Stimulated activated naive CD4-positive, alpha-beta T cell treated with Interleukin-2 at 50 U/mL for 16 hours (primary cell): ENCODE measurements at places on chromosomes 13 and 19.

- DNase-seq: no peak
These were observed 8.7 kb downstream of the SYNGR4 start for GRCh38 chr19:48372904-48373303.

GRCh38 chr19:7007859-7008258 lies 13.4 kb downstream of the MBD3L2B start:
- DNase-seq: no peak

DNA sequence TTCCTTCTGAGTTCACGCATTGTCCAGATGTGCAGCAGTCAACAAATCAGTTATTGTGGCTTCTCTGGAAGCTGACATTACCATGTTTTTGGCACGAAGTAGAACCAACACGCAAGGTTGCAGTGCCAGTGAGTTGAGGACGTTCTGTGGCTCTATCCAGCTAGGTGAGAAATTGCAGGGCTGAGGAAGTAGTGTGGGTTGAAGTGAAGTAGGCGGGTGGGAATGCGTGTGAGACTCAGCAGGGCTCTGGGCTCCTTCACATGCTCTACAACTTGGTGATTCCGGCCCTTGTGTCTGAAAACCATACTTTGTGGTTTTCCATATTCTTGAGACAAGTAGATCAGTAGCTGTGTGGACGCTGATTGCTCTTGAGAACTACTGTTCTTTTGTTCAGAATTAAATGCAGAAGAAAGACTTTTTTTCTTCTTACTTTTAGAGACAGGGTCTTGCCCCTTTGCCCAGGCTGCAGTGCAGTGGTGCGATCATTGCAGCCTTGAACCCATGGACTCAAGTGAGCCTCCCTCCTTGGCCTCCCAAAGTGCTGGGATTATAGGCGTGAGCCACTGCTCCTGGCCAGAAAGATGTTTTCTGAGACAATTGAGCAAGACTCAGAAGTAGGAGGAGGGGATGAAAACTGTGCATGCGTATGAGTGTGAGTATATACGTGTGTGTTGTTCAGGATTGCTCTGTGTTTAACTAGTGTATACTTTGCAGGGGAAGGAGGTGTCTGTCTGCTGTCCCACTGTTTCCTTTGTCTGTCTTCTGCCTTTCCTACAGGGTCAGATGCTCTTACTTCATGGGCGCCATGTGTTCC lies 46.2 kb downstream of the GATAD2A start:
- DNase-seq: peak; percentile 36

DNA sequence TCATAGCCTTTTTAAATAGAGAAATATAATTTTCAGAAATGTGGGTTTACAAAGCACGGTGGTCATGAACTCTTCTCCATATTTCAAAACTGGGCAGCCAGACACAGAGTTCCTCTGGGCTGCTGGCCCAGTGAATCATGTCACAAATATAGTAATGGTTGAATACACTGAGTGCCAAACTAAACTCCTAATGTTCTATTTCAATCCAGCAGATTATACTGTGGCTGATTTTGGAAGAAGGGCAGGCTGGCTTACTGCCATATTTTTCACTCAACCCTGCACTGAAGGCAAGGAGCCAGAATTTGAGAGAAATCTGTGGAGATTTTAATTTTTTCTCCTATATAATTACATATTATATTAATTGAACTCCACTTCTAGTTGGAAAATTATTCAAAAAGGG lies 17.0 kb upstream of the PRR20A start:
- no peak for DNase-seq

GRCh38 chr19:40054632-40055031 lies 1.4 kb downstream of the ZNF780B start:
- DNase-seq: no peak

DNA sequence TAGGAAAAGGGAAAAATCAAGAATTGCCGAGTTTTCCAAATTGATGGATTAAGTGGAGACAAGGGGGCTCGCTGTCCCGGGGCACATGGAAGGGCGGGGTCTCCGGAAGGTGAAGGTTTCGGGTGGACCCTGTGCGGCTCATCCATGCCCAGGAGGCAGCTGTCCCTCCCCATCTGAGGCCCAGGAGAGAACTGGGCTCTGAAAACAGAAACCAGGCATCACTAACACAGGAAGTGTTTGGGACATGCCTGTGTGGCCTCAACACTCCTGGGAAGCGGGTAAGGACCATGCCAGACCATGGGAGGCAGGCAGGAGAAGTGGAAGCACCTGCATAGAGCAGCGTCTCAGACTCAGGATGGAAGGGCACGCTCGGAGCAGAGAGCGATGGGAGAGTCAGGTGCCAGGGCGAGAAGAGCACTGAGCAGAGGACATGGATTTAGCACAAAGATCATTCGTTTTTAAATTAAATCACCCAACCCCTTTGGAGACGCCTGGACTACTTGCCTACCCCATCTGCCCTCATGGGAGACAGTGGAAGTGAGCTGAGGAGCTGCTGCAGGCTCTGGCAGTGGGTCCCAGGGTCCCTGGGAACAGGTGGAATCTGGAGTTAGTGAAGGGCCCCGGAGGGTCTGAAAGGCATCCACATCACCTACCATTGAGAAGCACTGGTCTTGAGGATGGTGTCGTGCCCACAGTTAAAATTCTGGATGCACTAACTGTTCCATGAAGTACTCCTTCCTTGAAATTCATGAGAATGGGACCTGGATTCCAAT lies 183.2 kb upstream of the SOX1 start:
- DNase-seq: no peak

DNA sequence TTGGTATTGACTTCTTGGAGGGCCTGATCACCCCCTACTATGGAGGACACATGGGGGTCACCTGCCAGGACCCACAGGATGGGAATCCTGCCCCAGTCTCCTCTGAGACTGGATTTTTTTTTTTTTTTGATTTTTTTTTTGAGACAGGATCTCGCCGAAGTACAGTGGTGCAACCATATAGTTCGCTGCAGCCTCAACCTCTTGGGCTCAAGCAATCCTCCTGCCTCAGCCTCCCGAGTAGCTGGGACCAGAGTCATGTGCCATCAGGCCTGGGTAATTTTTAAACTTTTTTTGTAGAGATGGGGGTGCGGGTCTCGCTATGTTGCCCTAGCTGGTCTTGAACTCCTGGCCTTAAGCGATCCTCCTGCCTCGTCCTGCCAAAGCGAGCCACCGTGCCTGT lies 14.2 kb upstream of the ADGRE5 start:
- DNase-seq: no peak

GRCh38 chr19:48962849-48963165 lies 2.3 kb upstream of the FTL start:
- DNase-seq: no peak

DNA sequence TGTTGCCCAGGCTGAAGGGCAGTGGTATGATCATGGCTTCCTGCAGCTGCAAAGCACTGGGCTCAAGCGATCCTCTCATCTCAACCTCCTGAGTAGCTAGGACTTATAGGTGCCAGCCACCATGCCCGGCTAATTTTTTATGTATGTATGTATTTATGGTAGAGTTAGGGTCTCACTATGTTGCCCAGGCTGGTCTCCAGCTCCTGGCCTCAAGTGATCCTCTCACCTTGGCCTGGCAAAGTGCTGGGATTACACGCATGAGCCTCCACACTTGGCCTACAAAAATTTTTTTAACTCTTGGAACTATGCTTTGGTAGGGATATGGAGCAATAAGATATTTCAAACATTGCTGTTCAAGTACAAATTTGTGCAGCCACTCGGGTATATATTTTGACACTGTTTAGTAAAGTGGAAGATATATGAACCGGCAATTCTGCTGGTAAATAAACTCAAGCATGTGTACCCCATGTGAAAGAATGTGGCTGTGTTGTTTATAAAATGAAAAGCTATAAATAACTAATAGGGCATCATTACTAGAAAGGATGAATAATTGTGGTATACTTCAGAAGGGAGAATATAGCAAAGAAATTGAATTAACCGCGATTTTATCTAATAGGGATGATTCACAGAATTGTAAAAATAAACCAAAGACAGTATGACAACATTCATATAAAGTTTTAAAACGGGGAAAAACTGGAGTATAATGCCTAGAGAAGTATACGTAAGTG lies 1.1 kb downstream of the ZNF566 start:
- no peak for DNase-seq

- no peak for DNase-seq
These were observed 37.8 kb upstream of the TFDP1 start for GRCh38 chr13:113546571-113547237.

GRCh38 chr13:106425661-106426060 lies 109.8 kb downstream of the EFNB2 start:
- DNase-seq: no peak

GRCh38 chr19:42151782-42152684 lies 19.8 kb upstream of the POU2F2 start:
- no peak for DNase-seq

GRCh38 chr13:51236491-51236792 lies 14.2 kb downstream of the FAM124A start:
- no peak for DNase-seq

DNA sequence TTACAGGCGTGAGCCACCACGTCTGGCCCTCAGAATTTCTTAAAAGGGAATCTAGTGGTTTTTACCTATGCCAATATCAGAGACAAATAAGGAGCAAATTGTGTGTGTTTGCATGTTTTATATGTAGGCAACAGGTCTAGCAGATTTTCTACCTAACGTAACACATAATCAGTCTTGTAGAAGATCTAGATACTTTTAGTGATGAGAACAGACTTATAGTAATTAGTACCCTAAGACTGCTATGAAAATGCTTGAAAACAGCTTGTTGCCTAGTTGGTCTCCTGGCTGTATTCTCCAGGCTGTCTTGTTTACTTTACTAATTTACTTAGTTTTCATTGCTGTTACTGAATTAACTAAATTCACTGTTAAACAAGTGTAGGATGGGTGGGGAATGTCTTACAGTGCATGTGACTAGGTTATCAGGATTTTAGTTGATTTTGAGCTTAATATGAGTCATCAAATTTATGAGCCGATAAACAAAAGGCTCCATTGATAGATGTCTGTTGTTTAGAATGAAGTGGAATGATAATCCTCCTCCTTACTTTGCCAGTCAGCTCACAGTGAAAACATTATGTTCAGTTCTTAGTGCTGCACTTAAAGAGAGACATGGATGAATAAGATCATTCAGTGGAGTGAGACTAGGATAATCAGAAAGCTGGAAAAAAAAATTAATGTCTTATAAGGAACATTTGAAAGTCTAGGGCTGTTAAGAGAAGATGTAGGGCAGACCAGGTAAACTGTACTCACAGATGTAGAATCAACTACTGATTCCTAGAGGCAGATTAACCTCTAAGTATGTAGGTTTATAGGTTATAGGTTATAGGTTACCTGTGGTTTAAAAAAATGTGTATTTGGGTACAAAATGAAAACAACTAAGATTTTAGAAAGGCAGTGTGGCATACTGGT lies 22.4 kb downstream of the GTF2F2 start:
- no peak for DNase-seq

DNA sequence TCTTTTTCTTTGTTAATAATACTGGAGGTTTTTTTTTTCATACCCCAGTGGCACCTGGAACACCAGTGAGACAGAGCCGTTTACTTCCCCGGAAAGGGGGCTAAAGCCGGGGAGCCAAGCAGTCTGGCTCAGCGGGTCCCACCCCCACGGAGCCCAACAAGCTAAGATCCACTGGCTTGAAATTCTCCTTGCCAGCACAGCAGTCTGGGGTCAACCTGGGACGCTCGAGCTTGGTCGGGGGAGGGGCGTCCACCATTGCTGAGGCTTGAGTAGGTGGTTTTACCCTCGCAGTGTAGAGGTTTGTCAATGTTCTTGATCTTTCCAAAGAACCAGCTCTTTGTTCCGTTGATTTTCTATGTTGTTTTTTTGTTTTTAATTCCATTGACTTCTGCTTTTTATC lies 94.6 kb upstream of the DIAPH3 start:
- DNase-seq: no peak

GRCh38 chr13:60329221-60329923 lies 67.6 kb upstream of the TDRD3 start:
- DNase-seq: no peak

DNA sequence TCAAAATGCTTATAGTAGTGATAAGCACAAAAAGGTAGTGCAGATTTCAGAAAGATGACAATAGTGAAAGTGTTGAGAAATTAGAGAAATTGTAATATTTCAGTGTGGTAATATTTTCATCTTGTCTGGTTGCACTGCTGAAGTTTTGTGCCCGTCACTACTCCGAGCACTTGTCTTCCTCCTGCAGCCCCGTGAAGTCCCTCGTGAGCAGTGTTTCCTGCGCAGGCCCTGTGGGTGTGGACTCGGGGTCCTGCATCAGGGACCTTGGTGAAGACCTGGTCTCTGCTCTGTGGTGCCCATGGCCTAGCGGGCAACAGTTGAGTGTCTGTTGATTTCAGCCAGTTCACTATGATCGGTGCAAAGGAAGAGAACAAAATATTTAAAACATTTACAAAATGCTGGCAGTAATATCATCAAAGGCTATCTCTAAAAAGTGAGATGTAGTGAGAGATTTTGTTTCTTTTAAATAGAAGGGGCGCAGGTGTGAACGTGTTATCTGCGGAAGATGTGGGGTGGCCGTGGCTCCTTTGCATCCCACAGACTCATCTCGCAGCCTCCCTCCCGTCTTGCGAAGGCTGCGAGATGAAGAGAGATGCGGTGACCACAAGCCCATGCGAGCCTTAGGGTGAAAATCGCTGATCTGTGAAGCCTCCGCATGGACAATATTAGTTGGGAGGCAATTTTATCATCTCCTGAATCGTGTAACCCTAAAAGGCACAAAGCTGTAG lies 27.7 kb upstream of the DCUN1D2 start:
- no peak for DNase-seq

GRCh38 chr19:49793561-49793840 lies 19.6 kb downstream of the FUZ start:
- no peak for DNase-seq

GRCh38 chr13:92355213-92355612 lies 871.4 kb upstream of the GPC6 start:
- DNase-seq: no peak

GRCh38 chr19:22935151-22935550 lies 67.8 kb downstream of the ZNF728 start:
- no peak for DNase-seq

DNA sequence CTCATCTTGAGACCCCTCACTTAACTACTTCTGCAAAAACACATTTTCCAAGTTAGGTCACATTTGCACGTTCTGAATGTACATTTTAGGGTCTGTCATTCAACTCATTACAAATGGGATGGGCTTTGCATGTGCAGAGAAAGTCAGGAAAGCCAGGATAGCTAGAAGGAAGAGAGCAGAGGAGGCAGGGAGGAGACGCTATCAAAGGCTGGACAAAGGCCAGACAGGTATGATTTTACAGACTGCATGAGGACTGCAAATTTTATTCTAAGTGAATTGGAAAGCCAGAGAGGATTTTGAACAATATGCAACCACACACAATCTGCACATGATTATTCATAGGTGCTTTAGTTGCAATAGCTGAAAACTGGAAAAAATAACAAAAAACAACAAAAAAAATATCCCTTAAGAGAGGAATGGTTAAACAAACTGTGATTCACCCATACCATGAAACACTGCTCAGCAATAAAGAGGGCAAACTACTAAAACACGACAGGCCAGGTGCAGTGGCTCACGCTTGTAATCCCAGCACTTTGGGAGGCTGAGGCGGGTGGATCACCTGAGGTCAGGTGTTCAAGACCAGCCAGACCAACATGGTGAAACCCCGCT lies 21.1 kb downstream of the SYDE1 start:
- no peak for DNase-seq

DNA sequence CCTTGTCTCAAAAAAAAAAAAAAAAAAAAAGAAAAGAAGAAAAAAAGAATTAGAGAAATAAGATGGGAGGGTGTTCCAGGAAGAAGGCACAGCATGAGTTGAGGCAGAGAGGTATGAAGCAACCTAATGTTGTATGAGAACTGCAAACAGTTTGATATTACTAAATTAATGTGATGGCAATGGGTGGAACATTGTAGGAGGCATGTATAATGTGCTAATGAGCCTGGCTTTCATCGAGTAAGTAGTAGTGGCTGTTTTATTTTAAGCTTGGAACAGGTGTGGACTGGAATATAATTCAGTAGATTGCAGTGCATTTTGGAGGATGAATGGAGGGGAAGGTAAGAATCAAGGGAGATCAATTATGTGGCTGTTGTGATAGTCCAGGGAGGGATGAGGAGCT lies 156.1 kb downstream of the MTUS2 start:
- no peak for DNase-seq
